ENCODE measurements at places on chromosomes 13 and 19.

GRCh38 chr13:66681403-66681802 is 548.7 kb downstream of the PCDH9 start:
- DNase-seq = no peak

- no peak for DNase-seq
Measured at GRCh38 chr19:37855098-37855497, 51.3 kb downstream of the WDR87 start.

DNA sequence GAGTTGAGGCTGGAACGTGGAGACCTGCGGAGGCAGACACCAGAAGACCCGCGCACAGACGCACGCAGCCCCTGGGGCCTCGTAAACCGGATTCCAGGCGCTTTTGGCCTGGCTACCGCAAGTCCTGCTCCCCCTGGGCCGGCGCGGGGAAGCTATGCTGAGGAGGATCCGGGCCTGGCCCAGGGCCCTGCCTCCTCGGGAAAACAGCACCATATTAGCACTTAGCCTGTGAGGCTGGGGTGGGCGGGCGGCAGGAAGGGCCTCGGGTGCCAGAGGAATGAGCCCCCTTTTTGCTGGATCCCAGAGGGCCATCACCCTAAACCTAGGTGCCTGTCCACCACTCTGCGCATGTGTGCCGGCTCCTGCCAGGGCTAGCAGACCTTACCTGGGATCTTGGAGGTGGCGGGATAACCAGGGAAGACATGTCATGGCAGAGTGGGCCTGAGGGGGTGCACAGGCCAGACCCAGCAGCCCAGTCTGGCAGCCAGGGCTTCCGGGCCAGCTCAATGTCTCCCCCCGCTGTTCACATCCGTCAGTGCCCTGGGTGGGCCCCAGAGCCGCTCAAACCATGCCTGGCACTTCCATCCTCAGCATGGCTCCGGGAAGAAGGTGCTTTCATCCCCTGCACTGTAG is 7.3 kb downstream of the ELOF1 start:
- no peak for DNase-seq

DNA sequence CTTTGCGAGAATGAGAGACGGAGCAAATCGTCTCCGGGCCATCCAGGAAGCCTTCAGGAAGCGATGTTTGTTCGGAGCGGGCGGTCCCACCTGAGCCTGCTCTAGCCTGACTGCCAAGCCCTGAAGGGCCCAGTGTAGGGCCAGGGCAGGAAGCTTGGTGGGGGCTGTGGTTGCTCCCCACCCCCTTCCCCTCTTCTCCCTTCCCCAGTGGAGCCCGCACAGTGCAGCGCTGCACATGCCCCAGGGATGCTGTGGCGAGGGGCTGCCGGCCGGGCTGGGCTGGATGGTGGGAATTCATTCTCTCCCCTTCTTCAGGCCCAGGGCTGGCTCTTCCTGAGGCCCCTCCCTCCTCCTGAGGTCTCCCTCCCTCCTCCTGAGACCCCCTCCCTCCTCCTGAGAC is 7.1 kb upstream of the GRTP1 start:
- no peak for DNase-seq

GRCh38 chr13:95880331-95880730 is 172.9 kb downstream of the UGGT2 start:
- peak; percentile 29 for DNase-seq

DNA sequence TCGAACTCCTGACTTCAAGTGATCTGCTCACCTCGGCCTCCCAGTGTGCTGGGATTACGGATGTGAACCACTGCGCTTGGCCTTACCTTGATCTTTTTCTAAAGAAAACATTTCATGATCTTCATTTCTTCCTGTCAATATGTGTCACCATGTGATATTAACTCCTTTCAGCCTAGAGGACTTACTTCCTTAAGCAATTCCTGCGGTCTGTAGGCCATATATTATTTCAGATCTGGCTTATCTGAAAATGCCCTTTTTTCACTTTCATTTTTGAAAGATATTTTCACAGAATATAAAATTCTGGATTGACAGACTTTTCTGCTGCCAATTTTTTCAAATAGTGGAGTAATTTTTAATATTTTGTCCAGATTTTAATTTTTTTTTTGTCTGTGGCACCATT is 2.0 kb upstream of the GPR32 start:
- DNase-seq = no peak

GRCh38 chr19:13848340-13848677 is 28.6 kb upstream of the NANOS3 start:
- DNase-seq = no peak

GRCh38 chr13:89518289-89519077 is 1829.0 kb upstream of the MIR17HG start:
- no peak for DNase-seq

- no peak for DNase-seq
Measured at GRCh38 chr13:26867451-26868091, 107.0 kb upstream of the GPR12 start.

DNA sequence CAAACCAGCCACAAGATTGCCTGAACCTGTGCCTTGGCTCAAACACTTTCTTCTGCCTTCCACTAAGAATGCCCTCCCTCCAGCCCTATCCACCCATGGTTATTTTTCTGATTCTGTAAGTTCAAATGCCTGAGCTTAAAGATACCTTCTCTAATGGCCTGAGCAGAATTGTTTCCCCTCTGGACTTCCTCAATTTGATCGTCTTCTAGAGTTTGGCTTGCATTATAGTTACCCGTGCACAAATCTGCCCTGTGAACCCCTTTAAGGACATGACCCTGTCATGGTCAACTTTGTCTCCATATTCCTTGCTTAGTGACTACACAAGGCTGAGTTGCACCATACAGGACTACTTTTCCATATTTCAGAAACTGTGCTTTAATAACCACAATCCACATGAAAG is 481.0 kb downstream of the FOXO1 start:
- DNase-seq = no peak
